ENCODE measurements at places on chromosomes 2 and 18. TPM values are rescaled to one million over a fixed set of nuclear protein-coding genes. Genes with fewer than 3 reads are reported as not detected.

SP140 gene
- total RNA-seq: 7.4 TPM

DLX2 gene
- total RNA-seq: not detected

COL4A3 gene
- total RNA-seq: 1.5 TPM

ZDBF2 gene
- total RNA-seq: 13.0 TPM

CD207 gene
- total RNA-seq: 2.5 TPM

COQ10B gene
- 28.5 TPM for total RNA-seq

UGT1A10 gene
- not detected for total RNA-seq

SERPINB4 gene
- total RNA-seq: 77.3 TPM

CLASP1 gene
- 90.4 TPM for total RNA-seq

VSNL1 gene
- total RNA-seq: 19.2 TPM
